WERI-Rb-1 (cell line): ENCODE measurements at places on chromosomes 3 and 15.

GRCh38 chr15:35928847-35929246 lies 382.9 kb upstream of the DPH6 start:
- DNase-seq = no peak

DNA sequence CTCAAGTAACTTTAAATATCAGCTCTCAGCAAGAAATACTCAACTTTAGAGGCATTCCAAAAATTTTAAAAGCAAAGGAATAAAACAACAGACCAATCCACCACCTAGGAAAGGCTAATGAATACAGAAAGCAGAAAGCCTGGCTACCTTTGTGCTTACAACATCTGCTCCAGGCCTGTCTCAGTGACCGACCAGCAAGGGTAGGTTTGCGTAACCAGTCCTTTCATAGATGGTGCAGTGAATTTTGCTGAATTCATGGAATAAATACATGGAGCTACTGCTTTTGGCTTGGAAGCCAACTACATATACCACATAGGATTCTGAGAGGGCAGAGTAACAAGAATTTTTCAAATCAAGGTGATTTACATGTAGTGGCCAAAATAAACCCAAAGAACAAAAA lies 27.2 kb downstream of the ETV5 start:
- DNase-seq = no peak

DNA sequence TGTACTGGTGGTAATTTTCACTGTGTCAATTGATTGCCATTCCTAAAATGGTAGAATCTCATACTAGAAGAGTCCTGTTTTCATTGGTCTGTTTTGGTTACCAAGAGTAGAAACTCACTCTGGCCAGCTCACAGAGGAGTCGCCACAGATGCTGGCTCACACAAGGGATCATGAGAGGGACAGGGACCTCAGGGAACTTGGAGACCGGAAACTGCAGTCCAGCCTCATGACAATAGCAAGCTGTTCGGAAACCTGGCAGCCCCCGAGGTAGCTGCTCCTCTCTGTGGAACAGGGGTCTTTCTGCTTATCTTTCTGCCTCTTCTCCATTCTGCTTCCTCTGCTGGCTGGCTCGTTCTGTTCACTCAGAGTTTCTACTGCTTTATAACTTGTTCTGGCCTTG lies 192.9 kb downstream of the PLCL2 start:
- DNase-seq = no peak

DNA sequence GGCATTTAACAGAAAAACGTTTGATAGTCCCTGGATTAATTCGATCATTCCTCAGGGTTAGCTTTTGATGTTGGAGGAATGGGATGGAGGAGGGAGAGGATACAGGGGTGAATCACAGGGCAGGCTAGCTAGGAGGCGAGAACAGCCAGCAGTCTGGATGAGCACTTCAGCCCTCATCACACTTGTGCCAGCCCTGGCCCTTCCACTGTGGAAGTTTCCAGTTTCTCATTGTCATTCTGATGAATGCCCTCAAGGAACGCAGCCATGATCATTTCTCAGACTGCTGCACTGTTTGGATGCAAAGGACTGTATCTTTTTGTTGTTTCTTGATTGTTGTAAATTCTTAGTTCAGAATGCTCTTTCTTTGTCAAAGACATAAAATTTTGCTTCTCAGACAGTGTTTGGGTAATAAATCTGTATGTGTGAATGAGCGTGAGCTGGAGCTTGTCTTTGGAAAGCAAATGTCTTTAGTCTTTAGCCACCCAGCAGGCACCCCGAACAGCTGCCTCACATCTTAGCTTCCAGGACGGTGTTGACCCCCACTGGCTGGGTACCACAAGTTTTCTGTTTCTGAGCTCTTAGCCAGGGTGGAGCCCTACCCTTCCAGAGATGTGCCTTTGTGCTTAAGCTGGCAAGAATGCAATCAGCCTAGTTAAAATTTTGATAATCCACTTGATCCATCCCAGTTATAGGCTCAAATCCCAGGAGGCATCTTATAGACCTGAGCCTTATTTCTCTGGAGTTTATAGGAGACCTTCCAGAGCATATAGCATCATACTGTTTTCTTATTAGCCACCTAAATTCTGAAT lies 121.1 kb downstream of the PDCD6IP start:
- no peak for DNase-seq

GRCh38 chr15:25234831-25235230 lies 204.0 kb downstream of the UBE3A start:
- DNase-seq = no peak

DNA sequence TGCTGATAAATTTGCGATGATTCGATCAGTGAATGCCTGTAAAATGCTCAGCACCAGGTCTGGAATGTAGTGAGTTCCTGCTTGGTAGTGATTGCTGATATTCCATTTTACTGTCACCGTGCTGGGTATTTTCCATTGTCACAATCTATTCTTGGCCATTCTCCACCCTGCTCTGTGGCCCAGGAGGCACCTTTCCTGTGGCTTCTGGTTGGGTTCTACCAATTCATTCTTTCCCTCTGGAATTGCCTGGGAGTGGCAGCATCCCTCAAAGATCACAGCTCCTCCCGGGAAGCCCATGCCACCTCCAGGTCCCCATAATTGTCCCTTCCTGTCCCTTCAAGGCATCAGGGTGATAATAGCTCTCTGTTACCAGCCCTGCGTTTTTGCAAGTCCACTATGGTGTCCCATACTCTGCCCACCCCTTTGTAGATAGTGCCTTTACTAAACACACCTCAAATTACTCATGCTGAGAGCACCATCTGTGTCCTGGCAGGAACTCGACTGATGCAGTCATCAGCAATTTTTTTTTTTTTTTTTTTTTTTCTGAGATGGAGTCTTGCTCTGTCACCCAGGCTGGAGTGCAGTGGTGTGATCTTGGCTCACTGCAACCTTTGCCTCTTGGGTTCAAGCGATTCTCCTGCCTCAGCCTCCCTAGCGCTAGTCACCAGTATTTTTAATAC lies 177.8 kb upstream of the PROK2 start:
- DNase-seq = no peak

DNA sequence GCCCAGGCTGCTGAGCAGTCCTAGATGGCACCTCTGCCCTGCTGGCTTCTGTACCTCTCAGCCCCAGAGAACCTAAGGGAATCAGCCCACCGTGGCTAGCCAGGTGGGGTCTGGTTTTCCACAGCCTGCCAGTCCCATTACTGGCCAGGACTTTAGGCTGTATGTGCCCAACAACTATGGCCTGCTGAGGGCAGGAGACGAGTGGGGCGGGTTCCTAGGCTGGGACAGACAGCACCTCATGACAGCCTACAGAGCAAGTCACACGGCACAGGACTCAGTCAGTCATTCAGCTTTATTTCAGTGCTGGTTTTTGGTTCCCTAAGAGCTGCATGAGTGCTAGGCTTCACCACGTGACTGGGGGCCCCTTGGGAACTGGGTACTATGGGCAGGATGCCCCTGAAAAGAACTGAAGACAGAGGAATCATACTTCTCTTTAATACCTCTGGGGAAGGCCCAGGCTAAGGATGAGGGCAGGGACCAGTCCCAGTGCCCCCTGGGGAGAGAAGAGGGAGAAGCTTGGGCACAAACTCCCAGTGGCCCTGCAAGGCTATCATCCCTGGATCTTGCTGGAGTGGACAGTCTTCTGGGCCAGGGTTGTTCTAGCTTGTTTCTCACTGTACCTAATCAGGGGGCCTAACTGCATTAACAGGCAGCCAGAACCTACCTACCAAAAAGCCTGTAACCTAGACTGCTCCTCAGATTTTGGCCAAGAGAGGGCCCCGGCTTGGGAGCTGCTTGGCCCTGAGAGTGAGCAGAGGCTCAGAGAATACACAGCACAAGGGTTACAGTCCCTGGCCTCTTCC lies 14.8 kb downstream of the CLK3 start:
- DNase-seq = no peak

DNA sequence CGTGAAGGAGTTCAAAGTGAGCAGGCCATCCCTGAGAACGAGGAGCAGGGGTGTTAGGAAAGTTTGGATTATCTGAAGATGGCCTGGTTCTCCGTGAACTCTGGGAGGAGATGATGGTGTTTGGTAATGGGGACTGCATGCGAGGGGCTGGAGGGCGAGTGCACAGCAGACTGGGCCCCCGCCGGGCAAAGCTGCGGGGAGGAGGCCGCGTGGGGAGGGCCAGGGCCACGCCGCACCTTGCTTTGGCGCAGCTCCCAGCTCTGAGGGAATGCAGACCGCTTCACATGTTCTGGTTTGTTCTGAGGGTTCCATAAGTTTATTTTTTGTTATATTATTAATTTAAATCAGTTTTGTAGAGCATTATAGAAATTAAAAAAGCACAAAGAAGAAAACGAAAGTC lies 22.2 kb downstream of the SLC6A1 start:
- no peak for DNase-seq

DNA sequence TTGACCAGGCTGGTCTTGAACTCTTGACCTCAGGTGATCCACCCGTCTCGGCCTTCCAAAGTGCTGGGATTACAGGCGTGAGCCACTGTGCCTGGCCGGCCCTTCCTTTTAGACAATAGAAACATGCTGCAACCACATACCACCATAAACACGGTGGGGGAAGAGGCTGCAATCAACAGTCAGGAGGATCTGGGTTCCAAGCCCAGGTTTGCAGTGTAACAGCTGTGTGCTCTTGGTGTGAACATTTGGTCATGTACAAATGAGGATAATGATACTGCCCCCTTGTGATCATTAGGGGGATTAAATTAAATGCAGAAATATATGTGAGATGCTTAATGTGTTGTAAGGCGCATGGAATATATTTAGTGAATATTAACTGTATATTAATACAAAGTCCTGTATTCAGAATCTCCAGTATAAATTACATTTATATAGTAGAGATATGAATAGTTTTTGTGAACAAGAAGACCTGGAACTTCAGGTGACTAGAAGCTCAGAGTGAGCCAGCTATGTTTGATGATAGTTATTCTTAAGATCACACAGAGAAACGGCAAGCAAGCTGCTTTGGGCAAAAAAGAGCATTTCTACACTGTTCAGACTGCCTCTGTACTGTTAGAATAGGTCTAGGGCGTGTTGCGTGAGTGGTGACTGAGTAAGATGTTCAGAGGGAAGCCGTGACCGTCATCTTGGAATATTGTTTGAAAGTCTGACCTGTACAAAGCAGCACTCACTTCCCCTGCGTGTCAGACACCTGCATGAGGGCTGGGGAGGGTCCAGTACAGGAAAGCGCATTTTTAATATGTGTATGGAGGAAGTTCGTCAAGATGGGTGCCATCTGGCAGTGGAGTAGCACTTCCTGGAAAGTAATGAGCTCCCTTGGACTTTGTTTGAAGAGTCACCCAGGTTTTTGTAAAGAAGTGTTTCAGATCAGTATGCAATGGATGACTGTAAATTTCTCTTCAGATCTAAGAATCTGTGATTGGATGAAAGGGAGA lies 125.8 kb downstream of the PGPEP1L start:
- DNase-seq = no peak

- no peak for DNase-seq
These were observed 13.3 kb upstream of the PLSCR1 start for GRCh38 chr3:146557745-146558144.

GRCh38 chr15:69087366-69087976 lies 73.0 kb upstream of the GLCE start:
- DNase-seq = no peak

DNA sequence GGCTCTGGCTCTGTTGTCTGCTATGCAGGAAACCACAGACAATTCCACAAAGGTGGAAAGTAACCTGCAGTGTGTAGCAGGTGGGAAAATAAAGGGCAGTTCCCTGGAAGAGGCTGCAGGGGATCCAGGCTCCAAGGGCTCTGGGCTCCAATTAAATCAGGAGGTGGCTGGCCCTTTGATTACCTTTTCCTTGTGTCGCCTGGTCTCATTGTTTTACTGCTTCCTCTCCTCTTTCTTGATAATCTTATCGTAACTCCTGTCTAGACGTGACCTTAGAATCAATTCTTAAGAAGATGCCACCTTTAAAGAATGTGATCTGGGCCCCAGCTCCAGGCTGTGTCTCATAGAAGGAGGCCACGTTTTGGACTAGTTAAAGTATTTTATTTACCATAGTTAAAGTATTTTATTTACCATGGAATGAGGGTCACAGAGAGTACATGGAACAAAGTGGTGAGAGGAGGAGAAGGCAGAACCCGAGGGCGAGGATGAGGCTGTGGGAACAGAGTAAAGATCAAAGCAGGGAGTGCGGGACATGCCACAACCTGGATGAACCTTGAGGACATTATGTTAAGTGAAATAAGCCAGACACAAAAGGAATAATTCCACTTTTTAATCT lies 237.5 kb upstream of the STT3B start:
- no peak for DNase-seq

- no peak for DNase-seq
These were observed 1037.0 kb upstream of the CFAP20DC start for GRCh38 chr3:60086811-60087210.

GRCh38 chr15:80779658-80780415 lies 667 bp downstream of the CEMIP start:
- DNase-seq = peak; percentile 36

GRCh38 chr3:8103954-8104353 lies 397.7 kb upstream of the LMCD1 start:
- no peak for DNase-seq

GRCh38 chr15:65132878-65133547 lies 595 bp downstream of the PDCD7 start:
- DNase-seq = peak; percentile 20

GRCh38 chr3:142216321-142216720 lies 9.1 kb downstream of the GK5 start:
- no peak for DNase-seq

DNA sequence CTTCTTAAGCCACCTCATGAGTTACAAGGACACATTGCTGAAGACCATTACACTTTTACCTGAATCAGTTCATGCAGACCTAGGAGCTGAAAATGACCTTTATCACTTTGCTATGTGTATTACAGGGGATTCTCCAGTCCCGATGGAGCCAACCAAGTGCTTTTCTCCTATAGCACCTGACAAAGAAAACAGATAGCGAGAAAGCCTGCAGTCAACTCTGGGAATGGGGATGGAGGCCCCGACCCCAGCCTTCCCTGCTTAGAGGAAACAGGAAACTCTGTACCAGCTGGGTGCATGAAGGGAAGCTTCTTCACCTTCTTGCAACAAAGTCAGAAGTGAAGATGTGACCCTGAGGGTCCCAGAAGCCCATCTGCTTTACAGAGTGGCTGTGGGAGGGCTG lies 168.3 kb upstream of the SEMA6D start:
- DNase-seq = no peak

DNA sequence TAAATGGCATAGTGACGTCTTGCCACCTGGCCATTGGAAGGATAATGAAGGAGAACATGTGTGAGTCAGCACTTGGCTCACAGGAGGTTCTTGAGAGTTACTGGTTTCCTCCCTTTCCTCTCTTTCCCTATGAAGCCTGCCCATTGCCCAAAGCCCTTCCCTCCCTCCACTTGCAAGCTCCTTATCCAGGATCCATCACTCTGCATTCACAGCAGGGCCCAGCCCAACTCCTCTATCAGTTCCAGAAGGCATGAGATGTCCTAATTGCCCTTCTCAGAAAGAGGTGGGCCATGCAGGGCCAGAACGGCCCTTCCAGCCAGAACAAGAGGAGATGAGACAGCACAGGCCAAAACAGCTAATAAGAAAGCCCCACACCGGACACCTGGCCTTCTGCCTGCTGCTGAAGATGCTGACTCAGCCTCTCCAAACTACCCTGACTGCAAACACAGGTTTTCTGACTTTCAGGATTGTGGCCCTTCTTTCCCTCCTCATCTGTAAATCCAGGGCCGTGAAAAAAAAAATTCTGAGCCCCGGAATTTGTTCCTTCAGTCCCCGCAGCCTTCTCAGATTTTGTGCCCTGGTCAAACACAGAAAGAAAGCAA lies 29.7 kb downstream of the HAPLN3 start:
- no peak for DNase-seq
